CD4-positive, alpha-beta T cell treated with Interferon gamma for 1 hour (primary cell): ENCODE measurements at places on chromosomes 5 and 9.

- DNase-seq: no peak
These were observed 13.7 kb downstream of the SUB1 start for GRCh38 chr5:32598997-32599549.

- no peak for DNase-seq
These were observed 4.5 kb downstream of the FBXW5 start for GRCh38 chr9:136939996-136940525.

- DNase-seq: no peak
These were observed 492.6 kb downstream of the EBF1 start for GRCh38 chr5:158607088-158607487.

DNA sequence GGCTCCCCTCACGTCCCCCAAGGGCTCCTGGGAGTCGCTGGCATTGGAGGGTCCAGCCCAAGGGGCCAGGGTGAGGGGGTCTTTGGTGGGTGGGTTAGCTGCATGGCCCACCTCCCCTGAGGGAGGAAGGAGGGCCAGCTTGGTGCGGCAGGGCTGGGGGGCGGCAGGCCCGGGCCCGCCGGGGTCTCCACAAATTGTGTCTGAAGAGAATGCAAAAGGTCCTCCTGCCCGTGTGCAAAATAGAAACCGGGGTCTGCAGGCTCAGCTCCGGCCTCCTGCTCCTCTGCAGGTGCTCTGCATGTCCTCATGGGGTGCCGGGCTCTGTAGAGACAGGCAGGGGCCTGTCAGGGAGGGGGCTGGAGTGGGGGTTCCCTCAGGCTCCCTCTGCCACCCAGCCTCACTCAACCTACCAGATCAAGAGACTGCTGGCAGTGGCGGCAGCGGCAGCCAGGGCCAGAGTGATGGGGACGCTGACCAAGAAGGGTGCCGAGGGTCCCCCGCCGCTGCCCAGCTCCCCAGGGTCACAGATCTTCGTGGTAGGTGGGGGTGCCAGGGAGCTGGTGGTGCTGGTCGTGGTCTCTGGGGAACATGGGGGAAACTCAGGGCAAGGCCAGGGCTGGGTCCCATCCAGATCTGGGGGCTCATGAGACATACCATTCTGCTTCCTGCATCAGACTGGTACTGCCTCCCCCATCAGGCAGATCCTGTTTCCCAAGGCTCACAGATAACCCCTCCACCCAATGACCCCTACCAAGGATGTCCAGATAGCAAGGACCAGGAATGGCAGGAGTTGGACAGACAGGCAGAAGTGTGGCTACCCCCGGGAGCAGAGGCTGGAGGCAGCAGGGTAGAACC is 29.2 kb upstream of the ENHO start:
- DNase-seq: no peak

DNA sequence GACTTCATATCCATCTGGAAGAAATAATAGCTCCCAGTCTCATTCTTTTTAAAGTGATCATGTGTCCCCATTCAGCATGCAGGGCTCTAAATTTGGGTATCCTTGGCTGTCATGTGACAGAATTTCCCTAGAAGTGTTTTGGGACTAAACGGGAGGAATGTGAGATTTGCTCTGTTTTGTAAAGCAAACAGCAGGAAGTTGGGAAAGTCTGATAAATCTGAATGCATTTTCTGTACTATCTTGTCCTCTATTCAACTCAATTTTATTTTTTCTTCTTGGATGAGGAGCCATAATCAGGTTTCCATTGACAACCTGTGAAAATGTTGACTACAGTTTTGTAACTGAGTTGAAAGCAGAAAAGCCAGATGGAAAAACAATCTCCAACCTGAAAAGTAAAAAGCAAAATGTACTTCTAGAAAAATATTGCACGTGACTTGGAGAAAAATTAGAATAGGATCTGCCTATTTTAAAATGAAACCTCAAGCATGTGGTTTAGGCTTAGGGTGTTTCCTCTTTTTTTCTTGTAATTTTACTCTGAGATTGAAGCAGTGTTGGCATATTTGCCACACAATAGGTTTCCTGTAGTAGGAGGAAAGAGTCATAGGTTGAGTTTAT is 76.2 kb upstream of the IL6ST start:
- DNase-seq: no peak

DNA sequence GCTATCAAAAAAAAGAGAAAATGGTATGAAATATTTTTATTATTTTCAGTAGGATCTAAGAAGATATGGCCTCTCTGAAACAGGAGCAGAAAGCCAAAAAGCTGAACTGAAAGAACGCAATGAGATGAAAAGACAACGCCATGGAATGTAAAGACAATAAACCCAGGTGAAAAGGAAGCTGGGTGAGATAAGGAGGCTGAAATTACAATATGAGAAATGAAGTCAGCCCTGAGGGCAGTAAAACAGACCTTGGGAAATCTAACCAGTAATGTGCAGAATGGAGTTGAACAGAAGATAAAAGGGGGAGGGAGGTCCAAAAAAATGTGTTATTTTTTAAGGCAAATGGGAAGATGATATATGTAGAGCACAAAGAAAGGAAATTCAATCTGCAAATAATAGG is 265.3 kb downstream of the ENC1 start:
- no peak for DNase-seq

- DNase-seq: no peak
These were observed 181.5 kb upstream of the RAI14 start for GRCh38 chr5:34474573-34475021.

GRCh38 chr9:94921092-94921471 is 194.6 kb downstream of the AOPEP start:
- DNase-seq: no peak

GRCh38 chr9:95429948-95430620 is 86.7 kb downstream of the PTCH1 start:
- no peak for DNase-seq

DNA sequence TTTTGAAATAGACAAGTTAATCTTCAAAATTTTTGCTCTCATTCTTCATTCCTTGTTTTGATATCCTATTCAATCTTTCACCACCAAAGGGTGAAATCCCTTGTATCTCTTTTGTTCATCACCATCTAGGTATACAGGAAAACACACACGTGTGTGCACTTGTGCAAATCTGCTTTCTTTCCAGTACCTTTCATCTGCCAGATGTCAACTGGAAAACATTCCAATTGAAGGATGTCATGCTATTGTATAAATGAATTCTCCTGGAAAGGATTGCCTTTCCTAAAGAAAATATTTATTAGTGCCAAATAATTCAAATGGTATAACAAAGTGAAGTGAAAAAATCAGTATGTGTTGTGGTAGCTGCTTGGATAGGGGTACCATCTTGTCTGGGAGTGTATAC is 123.7 kb downstream of the RANBP17 start:
- DNase-seq: no peak

GRCh38 chr9:6766606-6767005 is 8.8 kb downstream of the KDM4C start:
- DNase-seq: no peak

- DNase-seq: no peak
These were observed 3.2 kb upstream of the P4HA2 start for GRCh38 chr5:132230871-132231270.

GRCh38 chr9:105656131-105656921 is 5.9 kb upstream of the TAL2 start:
- no peak for DNase-seq

- DNase-seq: no peak
These were observed 83.1 kb downstream of the JMY start for GRCh38 chr5:79318935-79319614.

- no peak for DNase-seq
These were observed 29.1 kb upstream of the CEP72 start for GRCh38 chr5:582936-583635.

DNA sequence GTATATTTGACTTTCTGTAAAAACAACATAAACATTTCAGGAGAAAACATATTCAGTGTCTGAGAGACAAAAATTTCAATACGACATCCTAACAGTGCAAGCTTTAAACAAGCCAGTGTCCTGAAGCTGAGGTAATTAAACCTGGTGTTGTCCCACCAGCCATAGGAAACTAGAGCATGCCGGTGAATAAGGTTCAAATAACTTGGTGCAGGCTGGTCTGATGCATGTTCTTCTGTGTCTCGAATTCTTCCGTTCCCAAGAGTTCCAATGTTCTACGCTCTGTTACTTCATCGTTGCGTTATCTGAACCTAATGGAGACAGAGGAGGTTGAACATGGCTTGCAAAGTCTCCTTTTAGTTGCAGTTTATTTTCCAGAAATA is 48.9 kb downstream of the ADAMTS16 start:
- no peak for DNase-seq

GRCh38 chr9:38380872-38381534 is 11.5 kb upstream of the ALDH1B1 start:
- no peak for DNase-seq

DNA sequence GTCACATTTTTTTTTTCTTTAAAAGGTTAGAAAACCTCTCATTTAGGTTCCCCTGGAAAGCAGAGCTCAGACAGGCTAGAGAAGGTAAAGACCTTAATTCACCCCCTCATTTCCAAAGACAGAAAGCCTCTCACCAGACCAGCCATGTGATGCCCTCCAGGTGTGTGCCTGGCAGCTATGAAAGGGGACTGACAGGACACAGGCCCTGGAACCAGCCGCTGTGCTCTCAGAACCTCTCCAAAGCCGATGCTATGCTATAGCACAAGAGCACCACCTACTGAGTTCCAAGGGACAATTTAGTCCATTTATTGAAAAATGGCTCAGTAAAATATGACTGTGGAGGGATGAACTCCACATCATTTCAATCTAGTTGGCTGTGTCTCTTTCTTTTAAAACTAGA is 48.8 kb downstream of the FANCC start:
- DNase-seq: no peak

DNA sequence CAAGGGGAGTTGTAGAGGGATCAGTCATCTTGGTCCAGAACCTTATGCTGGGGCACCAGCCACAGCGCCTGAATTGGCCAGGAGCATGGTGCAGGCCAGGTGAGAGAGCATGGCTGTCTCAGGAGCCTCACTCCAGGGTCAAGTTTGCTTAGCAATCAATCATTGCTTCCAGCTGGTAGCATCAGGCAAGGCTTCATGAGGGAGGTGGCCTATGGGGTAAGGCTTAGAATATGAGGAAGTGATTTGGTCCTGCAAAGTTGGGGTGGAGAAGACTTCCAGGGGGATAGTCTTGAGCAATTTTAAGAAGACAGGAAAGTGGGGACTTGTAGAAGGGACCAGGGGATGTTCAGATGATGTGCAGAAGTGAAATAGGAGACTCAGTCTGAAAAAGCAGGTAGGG is 53.9 kb upstream of the PITX1 start:
- DNase-seq: no peak

DNA sequence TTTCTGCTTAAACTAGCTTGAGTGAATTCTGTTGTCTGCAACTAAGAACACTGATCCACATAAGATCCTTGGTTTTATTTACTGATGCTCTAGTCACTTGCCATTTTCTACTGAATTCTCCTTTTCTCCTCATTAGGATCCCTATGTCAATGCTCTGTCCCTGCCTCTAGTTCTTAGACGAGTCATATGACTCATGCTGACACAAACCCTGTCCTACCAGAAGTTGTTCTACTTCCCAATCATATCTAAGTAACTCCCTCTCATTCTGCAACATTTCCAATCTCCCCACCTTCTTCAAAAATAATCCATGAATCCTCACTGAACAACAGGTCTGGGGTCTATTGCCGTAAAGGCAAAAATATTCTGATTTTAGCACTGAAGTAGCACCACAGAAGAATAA is 47.1 kb upstream of the DMRT1 start:
- DNase-seq: no peak

DNA sequence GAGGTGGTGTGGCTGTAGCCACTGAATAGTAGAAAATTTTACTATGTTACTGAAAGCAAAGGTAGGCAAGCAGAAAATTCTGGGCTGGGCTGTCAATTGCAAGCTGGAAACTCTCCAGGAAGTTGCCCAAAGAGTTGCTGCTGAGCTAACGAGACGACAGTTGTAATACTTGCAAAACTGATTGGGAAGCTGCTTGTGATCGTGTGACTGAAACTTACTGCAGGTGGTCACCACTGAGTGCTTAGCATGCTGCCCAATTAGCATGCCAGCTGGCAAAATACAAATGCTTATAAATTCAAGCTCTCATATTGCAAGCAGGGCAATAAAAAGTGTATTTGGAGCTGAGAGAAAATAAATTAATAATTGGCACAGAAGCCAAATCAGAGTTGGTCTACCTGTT is 758.5 kb upstream of the EDIL3 start:
- DNase-seq: no peak

DNA sequence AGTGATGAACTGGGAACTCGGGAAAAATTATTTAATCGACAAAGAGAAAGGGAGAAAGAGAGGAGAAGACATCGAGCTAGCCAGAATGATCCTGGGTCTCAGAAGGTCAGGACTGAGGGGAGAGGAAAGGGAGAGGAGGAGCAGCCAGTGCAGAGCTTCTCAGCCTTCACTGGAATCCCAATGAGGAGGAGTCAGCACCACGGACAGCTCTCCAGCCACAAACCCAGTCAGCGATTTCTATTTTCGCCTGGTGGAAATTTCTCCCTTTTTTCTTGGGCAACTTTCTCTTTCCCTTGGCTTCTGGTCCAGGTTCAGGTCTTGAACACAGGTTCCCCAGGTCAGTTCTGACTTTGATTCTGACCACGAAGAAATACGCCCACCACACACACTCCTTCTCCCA is 1.6 kb upstream of the BRINP1 start:
- no peak for DNase-seq
